Temporal lobe (tissue), 4 donors: ENCODE measurements at places on chromosomes 2 and 18. TPM values are rescaled to one million over a fixed set of nuclear protein-coding genes. Genes with fewer than 3 reads are reported as not detected.

The ASB18 gene
- total RNA-seq, result not detected

The DOCK10 gene
- 10.1 TPM for total RNA-seq

The AQP12B gene
- not detected for total RNA-seq

The RIT2 gene
- total RNA-seq, result 16.0 TPM

The CKAP2L gene
- 3.2 TPM for total RNA-seq

The IL1F10 gene
- not detected for total RNA-seq

The ATG9A gene
- 22.4 TPM for total RNA-seq

The CNDP2 gene
- 35.7 TPM for total RNA-seq
